ENCODE measurements at places on chromosomes 2 and 18.

GRCh38 chr2:161250864-161251436, 57.3 kb upstream of the PSMD14 start:
- no peak for DNase-seq

- DNase-seq: no peak
Measured at GRCh38 chr2:109374548-109375130, 239.1 kb downstream of the SEPTIN10 start.

DNA sequence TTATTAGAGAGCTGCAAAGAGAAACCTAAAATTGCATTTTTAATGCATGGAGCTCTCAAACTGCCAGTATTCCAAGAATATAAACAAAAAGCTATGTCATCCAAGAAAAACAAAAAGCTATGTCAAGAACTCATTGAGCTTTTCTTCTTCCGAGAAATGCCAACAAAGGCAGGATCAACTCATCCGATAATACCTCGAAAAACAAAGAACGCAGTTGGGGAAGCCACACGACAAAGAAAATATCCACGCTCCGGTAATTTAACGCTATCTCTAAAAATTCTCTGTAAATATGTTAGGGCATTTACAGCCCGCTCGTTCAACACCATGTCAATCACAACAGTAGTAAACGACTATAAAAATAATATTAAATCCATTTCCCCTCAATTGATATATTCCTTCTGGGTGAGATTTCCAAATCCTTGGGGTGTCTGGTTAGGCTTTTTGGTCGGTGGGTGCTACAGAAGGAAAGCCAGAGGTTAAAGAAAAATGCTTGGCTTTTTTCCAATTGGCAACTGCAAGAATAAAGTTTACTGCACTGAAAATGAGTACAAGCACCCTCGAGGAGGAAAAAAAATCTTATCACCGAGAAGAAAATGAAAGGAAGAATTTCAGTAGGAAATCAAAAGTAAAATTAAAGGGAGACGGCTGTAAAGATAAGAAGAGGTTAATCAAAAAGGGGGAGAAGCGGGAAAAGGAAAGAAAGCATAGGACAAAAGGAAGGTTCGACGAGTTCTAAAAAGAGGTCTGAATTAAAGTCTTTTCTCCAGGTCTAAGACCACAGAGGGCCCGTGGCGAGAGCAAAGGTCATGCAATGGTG, 856 bp downstream of the TIA1 start:
- no peak for DNase-seq

DNA sequence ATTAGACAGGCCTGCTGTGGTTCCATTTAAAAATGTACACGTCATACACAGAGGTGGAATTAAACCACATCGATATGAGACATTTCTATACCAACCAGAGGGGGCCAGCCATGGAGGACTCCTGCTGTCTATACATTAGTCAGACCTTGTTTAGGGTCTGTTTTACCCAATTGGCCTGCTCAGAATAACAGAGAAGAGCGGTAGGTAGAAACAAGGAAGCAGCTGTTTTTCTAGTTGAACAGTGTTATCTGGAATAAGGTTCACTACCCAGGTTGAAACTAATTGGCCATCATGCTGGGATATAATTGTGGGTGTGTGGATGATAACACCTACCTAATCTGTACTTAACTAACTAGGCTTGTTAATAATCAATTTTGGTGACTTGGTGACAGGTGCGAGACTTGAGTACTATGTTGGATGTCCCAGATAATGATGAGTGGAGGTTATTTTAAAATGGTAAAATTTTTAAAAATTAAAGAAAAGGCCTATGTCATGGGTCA, 47.5 kb downstream of the RHBDD1 start:
- no peak for DNase-seq

GRCh38 chr2:12728221-12728777, 11.6 kb downstream of the TRIB2 start:
- DNase-seq: no peak

DNA sequence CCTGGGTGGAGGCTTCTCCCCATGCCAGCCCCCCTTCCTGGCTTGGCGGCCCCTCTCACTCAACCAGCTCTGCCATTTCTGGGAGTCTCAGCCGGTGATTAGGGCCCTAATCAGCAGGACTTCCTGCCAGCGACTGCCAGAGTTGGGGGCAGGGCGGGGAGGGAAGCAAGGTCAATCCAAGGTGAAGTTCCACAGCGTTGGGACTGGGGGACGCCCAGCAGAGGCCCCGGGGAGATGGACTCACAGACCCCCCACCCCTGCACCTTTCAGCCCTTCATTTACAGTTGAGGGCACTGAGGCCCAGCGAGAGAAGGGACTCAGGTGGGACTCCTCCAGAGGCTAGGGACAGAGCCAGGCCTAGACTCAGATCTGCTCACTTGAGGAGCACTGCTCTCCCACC, 65.3 kb downstream of the TNS1 start:
- no peak for DNase-seq

Measured in AG09319 (cell line).